Retinal pigment epithelial cell (primary cell): ENCODE measurements at places on chromosomes 6 and 20.

DNA sequence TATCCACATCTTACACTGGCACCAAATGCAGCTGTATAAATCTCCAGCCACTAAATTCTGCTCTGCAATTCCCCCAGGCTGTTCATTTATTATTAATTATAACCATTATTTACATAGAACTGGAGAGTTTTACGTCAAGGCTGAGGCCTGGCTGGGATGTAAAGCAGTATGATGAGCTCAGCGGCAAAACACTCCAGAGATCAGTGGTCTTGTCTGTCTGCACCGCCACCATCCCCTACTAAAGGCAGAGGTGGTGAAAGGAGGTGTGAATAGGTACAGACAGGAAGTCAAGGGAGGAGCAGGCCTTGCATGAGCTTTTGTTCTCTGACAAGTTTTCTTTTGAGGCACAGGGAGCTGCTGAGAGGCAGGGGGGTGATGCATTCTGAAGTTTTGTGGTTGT is 159.9 kb upstream of the PCSK2 start:
- DNase-seq = no peak

DNA sequence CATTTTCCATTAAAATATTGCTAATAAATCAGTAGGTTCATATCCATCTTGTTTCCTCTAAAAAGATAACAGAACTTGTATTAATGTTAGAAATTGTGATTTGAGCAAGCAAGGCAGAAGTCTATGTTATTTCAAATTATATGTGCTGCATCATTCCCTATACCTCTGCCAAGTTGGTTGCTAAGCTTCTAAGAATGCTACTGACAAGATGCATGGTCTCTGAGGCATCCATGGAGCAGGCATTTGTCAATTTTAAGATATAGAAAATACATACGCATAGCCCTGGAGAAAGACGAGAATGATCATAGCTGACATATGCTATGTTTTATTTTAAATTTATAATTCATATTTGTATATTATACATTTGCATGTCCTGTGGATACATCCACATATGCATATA is 168.3 kb upstream of the THEMIS start:
- DNase-seq = no peak

GRCh38 chr6:16338577-16339264 is 100.3 kb downstream of the GMPR start:
- peak; percentile 82 for DNase-seq

DNA sequence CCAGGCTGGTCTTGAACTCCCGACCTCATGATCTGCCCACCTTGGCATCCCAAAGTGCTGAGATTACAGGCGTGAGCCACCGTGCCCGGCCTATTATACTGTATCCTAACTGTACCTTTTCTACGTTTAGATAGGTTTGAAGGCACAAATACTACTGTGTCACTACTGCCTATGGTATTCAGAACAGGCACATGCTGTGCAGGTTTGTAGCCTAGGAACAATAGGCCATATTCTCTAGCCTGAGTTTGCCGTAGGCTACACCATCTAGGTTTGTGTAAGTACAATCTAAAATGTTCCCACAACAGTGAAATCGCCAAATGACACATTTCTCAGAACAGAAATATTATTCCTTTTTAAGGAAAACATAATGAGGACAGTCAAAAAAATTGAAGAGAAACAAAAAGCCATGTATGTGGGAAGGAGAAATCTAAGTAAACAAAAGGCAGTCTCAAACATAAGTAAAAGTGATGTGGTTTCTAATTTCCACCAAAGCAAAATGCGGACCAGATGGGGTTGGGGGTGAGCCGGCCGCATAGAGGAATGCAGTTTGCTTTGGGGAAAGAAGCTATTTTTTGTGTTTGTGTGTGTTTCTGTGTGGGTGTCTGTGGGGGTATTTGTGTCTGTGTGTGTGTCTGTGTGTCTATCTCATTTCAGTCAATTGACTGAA is 192.6 kb upstream of the SALL4 start:
- DNase-seq = no peak

- no peak for DNase-seq
Measured at GRCh38 chr6:57017841-57018240, 28.7 kb upstream of the KIAA1586 start.

DNA sequence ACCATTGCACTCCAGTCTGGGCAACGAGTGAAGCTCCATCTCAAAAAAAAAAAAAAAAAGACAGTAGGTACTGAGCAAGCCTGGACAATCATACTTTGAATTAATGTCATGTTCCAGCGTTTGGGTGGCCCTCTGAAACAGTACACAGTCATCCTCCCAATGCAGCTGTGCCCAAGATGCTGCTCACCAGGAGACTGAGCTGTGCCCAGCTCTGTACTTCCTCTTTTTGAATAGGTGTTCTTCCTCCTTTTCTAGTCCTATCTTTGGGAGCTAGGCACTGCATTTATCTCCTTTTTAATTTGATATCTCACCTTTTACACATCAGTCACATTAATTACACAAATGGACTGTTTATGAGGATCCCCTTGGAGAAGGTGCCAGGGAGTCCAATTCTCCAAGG is 101.5 kb downstream of the RPP40 start:
- DNase-seq = no peak

DNA sequence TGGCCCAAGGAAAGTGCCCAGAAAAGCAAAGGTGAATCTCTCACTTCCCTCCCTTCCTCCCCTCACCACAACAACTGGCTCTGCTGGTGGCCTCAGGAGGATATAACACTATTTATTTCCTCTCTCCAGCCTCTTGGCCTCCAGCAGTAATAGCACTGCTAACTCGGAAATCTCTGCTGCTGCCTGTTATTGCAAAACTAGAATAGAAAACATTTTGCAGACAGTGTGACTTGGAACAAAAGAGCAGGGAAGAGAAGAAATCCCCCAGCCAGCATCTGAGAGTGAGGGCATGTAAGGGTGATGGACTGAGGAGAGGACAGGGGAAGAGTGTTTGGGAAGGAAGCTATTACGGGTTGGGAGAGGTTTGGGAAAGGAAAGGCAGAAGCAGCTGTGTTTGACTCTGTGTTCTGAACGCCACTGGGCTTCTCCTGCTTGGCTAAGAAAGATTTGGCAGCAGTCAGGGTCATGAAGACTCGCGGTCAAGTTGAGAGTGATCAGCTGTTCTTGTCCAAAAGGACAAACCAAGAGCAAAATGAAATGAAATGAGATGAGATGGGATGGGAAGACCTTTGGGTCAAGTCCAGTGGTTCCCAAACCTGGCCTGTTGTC is 81.0 kb upstream of the SNX9 start:
- no peak for DNase-seq
